ENCODE measurements at places on chromosomes 3 and 15. TPM values are rescaled to one million over a fixed set of nuclear protein-coding genes. Genes with fewer than 3 reads are reported as not detected.

Gene SOX14
- total RNA-seq = not detected

Gene C2CD4B
- total RNA-seq = 20.8 TPM

Gene VIPR1
- total RNA-seq = 0.09 TPM

Gene SLC22A13
- total RNA-seq = 0.09 TPM

Gene CPNE9
- total RNA-seq = not detected

Gene GHSR
- not detected for total RNA-seq

Gene MST1
- total RNA-seq = 1.8 TPM

Measured in dermis lymphatic vessel endothelial cell (primary cell).